ENCODE measurements at places on chromosomes 6 and 20. TPM values are rescaled to one million over a fixed set of nuclear protein-coding genes. Genes with fewer than 3 reads are reported as not detected.
A peak's percentile ranks its signal among the peaks of the same experiment; 100 is the strongest.

The THBS2 gene
- total RNA-seq, result 1,906 TPM

The NRSN2 gene
- total RNA-seq, result 72.1 TPM

DNA sequence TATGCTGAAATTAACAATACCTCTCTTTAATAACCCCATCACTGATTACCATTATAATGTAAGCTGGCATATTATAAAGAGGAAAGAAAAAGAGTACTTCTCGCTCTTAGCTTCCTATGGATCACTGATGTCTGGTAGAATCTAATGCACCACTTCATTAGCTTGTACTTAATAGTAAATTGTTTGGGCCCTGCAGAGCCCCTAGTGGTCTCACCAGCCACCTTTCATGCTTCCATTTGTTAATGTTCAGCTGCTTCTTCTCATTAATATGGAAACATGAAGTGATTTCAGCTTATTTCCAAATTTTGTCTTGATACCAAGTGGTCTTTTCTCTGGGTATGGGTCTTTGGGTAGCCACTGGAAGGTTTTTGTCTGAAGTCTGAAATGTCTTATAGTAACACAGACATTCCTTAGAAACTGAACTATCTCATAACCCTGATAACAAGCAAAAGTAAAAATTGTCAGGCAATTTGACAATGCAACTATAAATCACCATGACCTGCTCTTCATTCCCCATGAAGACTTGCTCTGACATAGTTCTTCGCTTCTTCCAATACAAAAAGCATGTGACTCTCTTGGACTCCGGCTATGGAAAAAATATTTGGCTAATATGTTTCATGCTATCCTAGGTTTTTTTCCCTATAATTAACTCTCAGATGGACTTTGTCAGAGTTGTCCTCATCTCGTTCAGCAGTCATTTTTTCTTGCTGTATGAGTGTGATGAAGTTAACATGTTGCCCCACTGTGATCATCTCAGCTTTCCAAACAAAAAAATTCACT, 395.8 kb upstream of the MARCKS start:
- DNase-seq, result no peak

- no peak for DNase-seq
These were observed 26.2 kb downstream of the CDYL start for GRCh38 chr6:4802312-4802935.

- no peak for DNase-seq
These were observed 58.4 kb downstream of the GJA10 start for GRCh38 chr6:89952686-89953085.

DNA sequence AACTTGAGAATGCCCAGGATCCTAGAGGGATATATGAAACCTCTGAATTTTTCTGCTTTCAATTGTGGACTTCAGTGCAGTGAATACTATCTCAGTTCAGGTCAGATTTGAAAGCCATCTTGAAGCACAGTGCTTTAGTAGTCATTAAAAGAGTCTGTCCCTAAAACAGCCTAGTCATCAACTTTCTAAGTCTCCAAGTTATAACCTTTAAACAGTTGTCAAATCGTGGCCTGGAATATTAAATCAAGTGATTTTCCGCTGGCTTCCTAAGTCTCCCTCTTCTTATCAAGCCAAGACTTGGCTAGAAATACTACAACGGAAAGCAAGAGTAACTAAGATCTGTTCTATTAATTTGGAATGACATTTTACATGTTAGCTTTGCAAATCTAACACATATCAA, 45.8 kb downstream of the SCML4 start:
- no peak for DNase-seq

GRCh38 chr6:136525586-136526195, 24.5 kb downstream of the MAP7 start:
- no peak for DNase-seq

GRCh38 chr6:25223490-25223991, 55.6 kb upstream of the CARMIL1 start:
- DNase-seq, result no peak

DNA sequence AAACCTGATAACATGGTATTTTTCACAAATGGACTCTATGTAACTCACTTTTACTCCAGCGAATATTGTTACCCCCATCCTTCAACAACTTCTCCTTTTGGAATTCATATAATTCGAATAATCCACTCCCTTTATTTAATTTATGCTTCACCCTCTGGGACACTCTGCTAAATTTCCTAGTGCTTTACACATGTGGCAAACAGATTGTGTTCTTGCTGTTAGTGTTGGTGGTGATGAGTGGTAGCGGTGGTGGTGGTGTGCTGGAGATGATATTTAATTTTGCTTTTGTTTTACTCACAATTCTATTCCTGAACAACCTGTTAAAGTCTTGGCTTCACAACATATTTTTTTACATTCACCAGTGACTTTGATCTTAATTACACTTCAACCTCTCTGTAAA, 32.8 kb downstream of the HTR1B start:
- no peak for DNase-seq

GRCh38 chr6:155847711-155848110, 392.1 kb upstream of the NOX3 start:
- DNase-seq, result no peak

DNA sequence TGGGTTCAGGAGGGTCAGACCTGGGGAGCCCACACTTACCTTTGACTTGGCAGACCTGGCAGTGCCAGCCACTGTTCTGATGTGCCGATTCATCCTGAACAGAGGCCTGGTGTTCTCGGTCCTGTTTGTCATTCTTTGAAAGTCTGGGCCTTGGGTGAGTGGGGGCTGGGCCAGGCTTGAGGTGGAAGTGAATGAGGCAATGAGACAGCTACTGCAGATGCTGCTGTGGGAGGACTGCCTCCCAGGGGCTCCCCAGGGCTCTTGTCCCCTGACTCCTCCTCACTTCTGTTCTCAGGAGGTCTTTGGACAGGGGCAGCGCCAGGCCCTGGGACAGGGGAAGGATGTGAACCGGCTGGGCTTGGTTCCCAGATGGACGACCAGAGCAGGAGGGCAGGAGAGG, 5.6 kb upstream of the TREML4 start:
- DNase-seq, result no peak

DNA sequence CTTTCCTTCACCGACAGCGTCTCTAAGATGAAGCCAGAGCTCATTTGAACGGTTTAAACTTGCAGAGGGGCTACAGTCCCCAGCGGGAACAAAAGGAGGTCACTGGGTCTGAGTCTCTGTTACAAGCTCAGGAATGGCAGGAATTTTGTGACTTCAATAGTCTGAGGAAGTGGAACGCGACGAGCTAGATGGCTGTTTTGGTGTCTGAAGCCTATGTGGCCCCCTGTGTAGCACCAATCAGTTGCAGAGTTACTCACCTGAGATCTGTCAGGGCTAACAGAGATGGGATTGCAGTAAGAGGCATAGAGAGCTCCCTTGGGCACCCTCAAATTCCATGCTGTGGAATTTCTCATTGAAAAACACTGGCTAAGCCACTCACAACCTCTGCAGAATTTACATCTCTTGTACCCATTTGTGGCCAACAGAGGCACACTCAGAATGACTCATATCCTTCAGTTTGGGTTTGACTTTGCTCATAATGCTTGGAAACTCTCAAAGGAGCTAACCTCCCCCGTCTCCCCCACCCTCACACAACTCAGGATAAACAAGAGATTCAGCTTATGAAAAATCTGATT, 7.1 kb upstream of the TCP11 start:
- DNase-seq, result no peak

GRCh38 chr20:60306551-60306950, 348.3 kb downstream of the CDH26 start:
- no peak for DNase-seq

GRCh38 chr6:159249752-159250151, 80.6 kb downstream of the FNDC1 start:
- no peak for DNase-seq

DNA sequence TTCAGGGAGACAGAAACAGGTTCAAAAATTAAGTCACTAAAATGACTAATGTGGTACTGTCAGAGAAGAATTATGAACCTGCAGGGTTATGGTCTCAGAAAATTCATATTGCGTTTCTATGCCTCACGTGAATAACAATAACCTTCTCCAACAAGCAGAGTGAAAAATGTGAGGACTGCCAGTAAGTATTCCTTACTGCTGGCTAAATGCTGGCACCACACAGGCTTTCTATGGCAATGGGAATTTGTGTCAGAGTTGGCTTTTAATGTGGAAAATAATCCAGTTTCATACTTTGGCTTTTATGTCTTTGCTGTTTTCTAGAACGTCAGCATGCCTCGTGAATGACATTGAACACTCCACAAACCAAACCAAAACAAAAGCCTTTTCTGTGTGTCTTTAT, 656.0 kb downstream of the KIF16B start:
- DNase-seq, result no peak

The SPTLC3 gene
- total RNA-seq, result 5.8 TPM

The CD93 gene
- 3.7 TPM for total RNA-seq

The UCKL1 gene
- 27.2 TPM for total RNA-seq

DNA sequence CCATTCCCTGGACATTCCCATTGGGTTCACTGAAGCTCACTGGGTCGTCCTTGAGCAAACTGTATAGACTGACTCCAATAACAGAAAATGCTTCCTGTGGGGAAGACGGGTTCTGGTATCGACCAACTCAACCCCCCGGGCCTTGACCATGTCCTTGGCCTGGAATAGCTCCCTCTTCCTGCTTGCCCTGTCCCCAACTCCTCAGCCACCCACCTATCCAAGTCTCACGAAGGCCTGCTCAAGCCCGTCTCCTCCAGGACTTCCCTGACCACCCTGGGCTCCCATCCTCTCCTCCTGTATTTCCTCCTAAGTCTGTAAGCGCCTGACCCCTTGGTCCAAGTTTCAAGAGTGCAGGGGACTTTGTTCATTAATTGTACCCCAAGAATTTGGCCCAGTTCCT, 2.8 kb upstream of the HMGA1 start:
- peak; percentile 66 for DNase-seq

The SMPDL3A gene
- 8.2 TPM for total RNA-seq

GRCh38 chr6:38078671-38079070, 259.1 kb downstream of the ZFAND3 start:
- DNase-seq, result no peak

DNA sequence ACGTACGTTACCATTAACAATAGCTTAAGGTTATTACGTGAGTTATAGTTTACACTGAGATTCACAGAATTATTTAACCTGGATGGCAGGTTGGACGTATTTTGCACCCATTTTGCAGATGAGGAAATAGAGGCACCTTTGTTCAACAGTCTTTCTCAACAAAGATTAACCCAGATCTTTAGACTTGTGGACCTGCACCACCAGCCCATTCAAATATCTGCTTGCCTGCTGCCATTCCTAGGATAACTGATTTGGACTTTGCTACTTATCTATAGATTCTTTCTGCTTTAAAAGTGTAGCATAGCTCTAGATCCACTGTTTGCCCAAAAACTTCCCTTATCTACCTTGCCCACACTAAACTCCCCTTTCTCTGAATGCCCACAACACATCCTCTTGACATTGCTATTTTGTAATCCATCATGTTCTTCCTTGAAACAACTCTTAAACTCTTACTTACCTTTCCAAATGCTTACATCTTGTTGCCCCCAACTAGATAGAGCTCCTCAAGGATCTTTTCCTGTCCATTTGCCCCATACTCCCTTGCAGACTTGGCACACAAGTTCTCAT, 56.4 kb upstream of the TNFAIP3 start:
- DNase-seq, result no peak

The KCNQ5 gene
- 4.1 TPM for total RNA-seq

The NCOA5 gene
- 26.2 TPM for total RNA-seq

The TRAM2 gene
- total RNA-seq, result 178 TPM

- no peak for DNase-seq
These were observed 116.3 kb downstream of the OR2B2 start for GRCh38 chr6:27795697-27796494.

DNA sequence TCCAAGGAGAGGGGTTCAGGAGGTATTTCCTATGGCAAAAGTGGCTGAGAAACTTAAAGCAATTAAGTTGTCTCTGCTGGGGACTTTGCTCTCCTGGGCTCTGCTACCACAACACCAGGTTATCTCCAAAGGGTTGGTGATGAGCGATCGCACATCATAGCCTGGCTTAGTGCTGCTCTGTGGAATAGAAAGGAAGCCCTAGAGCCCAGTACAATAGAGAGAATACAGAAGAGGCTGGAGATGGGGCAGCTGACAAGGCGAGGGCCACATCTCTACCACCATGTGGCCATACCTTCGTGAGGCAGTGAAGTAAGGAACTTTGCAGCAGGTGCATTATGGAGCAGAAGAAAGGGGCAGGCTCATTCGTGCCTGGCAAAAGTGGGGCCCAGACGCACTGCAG, 8.6 kb upstream of the TMC2 start:
- no peak for DNase-seq

The BPIFB2 gene
- total RNA-seq, result not detected

DNA sequence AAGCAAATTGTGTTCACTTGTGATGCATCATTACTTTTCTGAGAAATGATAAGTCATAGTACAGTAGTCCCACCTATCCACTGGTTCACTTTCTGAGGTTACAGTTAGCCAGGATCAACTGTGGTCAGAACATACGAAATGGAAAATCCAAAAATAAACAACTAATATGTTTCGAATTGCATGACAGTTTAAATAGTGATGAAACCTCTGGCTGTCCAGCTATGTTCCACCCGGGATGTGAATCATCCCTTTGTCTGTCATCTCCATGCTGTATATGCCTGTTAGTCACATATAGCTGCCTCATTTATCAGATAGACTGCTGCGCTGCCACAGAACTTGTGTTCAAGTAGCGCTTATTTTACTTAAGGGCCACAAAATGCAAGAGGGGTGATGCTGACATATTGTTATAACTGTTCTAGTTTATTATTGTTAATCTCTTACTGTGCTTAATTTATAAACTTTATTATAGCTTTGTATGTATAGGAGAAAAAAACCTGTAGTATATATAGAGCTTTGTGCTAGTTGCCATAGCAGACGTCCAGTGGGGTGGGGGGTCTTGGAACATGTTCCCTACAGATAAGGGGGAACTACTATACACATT, 29.2 kb downstream of the AFDN start:
- DNase-seq, result no peak

DNA sequence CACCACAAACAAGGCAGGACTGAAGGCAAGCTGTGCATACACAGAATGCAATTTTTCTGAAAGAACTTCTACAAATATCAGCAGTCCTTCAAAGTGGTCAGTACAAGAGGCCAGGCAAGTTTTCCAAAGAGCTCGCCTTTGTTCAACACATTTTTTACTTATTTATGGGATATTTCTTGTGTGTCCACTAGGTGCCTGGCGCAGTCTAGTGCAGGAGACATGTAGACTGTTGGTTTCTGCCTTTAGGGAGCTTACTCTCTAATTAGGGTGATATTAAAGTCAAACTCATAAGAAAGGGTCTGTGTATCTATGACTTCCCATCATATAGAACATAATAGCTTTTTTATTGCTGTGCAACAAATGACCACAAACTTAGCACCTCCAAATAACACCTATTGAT, 21.2 kb upstream of the VEGFA start:
- peak; percentile 2 for DNase-seq

The FOXF2 gene
- total RNA-seq, result not detected

- no peak for DNase-seq
These were observed 30.8 kb downstream of the TTI1 start for GRCh38 chr20:38002422-38002821.

DNA sequence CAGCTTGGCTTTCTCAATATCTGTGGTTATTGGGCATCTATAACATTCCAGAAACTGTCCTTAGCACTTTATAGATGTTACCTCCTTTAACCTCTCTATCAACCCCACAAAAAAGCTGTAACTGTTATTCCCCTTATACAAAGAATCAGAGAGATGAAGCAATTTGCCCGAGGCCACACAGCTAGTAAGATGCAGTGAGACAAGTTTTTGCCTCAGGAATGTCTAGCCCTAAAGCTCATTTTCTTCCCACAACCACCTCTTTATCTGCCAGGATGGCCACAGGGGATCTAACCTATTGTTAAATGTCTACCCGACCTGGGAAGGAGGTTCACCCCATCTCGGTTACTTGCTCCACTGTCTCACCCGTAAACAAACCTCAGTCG, 31.9 kb upstream of the TCP11 start:
- DNase-seq, result no peak

The COL19A1 gene
- total RNA-seq, result 2.0 TPM

All from chondrocyte (in vitro differentiated cells).